ENCODE measurements at places on chromosomes 16 and 17. TPM values are rescaled to one million over a fixed set of nuclear protein-coding genes. Genes with fewer than 3 reads are reported as not detected.

The TIMP2 gene
- 322 TPM for total RNA-seq

The KCNH4 gene
- total RNA-seq: 0.05 TPM

The ARSG gene
- 3.6 TPM for total RNA-seq

The KRTAP16-1 gene
- total RNA-seq: not detected

The HOXB4 gene
- total RNA-seq: 10.3 TPM

The CRYM gene
- total RNA-seq: 8.1 TPM

The C17orf78 gene
- not detected for total RNA-seq

The RAP1GAP2 gene
- total RNA-seq: 5.1 TPM

The CHP2 gene
- not detected for total RNA-seq

The AIPL1 gene
- not detected for total RNA-seq

The CALB2 gene
- not detected for total RNA-seq

The EVPLL gene
- total RNA-seq: not detected

The CDYL2 gene
- total RNA-seq: 39.7 TPM

The LGALS9B gene
- not detected for total RNA-seq

The CRHR1 gene
- total RNA-seq: not detected

The DNAI2 gene
- not detected for total RNA-seq

The SLC5A2 gene
- total RNA-seq: not detected

The CSF3 gene
- total RNA-seq: 23.1 TPM

The SPNS2 gene
- 69.1 TPM for total RNA-seq

The SPNS1 gene
- 58.5 TPM for total RNA-seq

The SOX9 gene
- total RNA-seq: 6.9 TPM

The SHBG gene
- 0.58 TPM for total RNA-seq

The NOTUM gene
- total RNA-seq: 0.78 TPM

The GPR179 gene
- total RNA-seq: not detected

The CASKIN2 gene
- total RNA-seq: 11.6 TPM

The NAGS gene
- 1.8 TPM for total RNA-seq

The CACNG3 gene
- total RNA-seq: not detected

The FBXW10B gene
- not detected for total RNA-seq
